Activated CD4-positive, alpha-beta T cell treated with anti-CD3 and anti-CD28 coated beads, Interleukin-2, amount 50 U/mL, for 24 hours (primary cell): ENCODE measurements at places on chromosomes 7 and 10.

DNA sequence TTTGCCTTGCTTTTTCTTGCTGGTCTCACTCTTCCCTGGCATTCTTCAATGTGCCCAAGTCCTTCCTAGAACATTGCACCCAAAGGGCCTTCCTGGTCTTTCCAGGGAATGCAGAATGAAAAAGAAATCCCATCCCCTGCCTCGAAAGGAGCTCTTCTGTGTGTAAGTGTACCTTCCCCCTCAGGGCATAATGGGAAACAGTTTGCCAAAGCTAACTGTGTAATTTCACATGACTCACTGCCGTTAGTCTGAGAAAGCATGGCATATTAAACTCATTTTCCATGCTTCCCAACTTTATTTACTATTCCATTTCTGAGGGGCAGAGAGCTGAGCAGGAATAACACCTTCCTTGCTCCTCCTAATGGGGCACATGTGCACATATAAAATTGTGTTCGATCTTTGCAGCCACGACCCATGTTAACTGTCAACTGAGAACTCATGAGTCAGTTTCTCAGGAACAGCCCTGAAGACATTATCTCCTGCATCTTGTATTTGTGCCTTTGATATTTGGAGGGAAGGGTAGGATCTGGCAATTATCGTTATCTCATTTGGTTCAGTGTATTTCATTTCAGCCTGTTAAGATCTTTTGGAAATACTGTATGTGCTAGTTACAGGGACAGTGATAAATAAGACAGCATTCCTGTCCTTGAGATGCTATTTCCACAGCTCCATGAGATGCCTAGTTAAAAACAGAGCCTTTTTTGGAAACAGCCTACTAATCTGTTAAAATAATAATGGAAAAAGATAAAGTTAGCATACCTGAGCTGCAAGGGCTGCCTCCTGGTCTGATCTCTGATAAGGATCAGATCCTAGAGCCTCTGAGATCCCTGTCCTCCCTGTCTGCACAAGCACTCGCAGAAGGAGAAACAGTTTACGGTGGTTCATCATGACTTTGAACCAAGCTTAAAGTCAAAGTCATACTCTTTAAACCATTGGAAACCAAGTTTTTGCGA, 42.3 kb downstream of the IKZF1 start:
- DNase-seq, result no peak

GRCh38 chr7:63039882-63040281, 958.8 kb upstream of the ZNF722 start:
- no peak for DNase-seq

DNA sequence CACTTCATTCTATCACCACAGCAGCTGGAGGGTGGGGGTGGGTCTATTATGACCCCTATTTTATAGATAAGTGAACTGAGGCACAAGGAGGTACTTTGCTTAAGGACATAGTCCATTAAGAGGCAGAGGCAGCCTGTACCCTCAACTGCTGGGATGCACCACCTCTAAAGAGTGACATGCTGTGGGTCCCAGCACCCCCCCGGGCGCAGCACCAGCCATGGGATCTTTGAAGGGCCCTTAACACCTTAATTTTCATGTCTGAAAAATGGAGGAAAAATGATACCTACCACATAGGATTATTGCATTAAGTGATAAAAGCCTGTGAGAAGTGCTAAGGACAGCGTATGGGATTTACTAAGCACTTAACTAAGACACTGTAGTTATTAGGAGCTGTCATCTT, 15.4 kb downstream of the ADCYAP1R1 start:
- no peak for DNase-seq

DNA sequence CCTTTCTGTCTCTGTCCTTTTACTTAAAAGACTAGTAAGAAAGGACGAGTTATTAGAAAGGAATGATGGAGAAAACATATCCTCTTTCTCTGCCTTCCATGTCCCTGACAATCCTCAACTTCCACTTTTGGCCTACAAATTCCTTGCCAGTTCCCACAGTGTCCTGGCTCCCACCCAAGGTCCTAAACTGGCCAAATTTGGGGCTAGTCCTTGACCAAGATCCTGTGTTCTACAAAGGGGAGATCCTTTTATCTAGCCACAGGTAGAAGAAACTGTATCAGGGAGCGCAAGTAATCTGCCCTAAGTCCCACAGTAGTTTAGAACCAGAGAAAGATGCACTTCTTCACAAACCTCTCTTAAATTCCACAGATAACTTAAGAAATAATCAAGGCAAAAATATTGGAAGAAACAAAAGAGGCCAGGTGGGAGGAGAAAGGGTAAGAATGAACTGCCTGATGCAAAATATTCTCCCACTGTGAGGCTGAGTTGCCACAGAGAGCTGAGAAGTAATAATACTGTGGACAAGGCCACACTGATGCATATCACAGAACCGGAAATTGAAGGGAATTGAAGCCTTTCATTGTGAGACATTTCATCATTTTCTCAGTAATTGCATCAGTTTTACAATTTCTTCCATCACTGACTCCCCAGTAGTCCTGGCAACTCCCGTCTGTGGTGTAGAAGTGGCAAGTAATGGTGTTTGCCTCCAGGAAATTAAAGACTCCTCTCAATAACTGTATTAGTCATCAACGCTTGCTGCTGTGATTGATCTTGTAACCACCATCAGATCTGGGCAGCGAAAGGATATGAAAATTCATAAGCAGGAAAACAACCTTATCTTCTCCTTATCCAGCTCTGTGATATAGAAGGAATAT, 47.2 kb downstream of the DNAJC12 start:
- no peak for DNase-seq

DNA sequence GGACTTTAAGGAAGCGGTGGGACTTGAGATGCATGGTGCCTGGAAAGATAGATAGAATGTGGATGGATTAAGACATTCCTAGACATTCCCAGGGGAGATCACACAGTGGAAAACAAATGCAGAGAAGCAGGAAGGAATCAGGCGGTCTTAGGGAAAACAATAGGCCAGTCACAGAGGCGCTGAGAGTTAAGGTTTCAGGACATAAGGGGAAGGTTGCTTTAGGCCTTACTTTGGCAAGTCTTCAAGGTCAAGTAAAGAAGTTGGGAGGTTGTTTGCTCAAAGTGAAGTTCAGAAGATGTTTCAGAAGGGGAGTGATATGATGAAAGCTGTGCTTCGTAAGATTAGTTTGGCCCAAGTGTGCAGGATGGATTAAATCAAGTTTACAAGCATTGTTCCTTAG, 109.4 kb downstream of the SUGCT start:
- DNase-seq, result no peak

DNA sequence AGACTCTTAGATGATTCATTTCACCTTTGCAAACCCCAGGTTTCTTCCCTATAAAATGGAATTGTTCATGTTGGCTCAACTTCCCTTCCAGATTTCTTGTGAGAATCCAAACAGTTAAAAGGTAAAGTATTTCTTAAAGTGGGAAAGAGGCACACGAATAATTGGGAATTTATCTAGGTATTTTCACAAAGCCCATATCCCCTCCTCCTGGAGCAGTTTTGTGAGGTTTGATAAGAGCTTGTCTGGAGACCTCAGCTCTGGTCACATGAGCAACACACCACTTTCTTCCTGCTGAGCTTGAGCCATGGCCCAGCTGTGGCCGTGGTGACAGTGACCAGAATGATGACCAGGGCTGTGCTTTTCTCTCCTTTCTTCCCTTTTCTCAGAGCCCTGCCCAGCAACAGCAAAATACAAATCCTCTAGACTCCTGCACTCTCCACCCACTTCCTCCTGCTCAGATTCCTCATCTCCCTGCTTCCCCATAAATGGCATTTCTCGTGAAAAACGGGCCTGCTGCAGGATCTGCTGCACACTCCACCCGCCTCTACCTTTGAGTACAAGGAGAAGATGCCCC, 87.7 kb downstream of the PIK3CG start:
- DNase-seq, result no peak

- no peak for DNase-seq
These were observed 33.5 kb upstream of the EXOC6 start for GRCh38 chr10:92814790-92815189.

- DNase-seq, result peak; percentile 55
These were observed 2.0 kb upstream of the LZTS2 start for GRCh38 chr10:100997360-100998182.

- no peak for DNase-seq
These were observed 173.5 kb upstream of the RNF32 start for GRCh38 chr7:156466955-156467625.

- DNase-seq, result no peak
These were observed 75.5 kb downstream of the PAPSS2 start for GRCh38 chr10:87734987-87735827.

DNA sequence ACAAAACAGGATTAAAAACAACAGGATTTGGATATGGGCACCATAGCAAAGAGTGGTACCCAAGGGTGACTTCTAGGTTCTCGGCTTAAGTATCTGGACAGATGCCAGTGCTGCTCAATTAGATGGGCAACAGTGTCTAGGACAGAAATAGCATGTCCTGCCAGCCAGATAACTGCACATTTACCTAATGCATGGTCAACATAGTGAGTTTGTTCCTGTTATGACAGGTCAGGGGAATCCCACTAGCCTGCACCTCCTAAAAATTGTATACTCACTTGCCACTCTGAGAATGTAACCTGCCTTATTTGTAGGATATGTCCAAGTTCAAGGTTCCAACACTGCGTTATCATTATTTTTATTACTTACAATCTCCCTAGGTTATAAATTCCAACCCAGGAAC, 471.7 kb downstream of the GRM8 start:
- no peak for DNase-seq

GRCh38 chr10:110789604-110790433, 81.9 kb upstream of the PDCD4 start:
- DNase-seq, result no peak

GRCh38 chr10:75314570-75314969, 78.8 kb upstream of the COMTD1 start:
- DNase-seq, result no peak

DNA sequence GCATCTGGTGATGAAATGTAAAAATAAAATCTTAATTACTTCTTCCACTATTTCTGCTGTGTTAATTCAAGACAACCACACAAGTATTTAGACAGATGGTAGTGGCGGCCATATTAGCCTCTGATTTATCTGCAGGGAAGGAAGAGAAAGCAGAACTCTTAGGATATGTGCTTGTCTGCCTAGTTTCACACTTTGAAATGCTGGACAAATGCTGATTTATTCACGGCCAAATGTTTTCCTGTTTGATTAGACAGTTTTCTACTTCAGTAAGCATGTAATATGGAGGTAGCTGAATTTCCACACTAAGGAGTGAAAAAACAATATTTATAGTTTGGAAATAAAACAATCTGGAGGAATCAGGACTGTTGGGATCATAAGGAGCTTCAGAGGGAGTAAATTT, 158.1 kb downstream of the AGMO start:
- no peak for DNase-seq

- no peak for DNase-seq
These were observed 13.6 kb upstream of the SMC3 start for GRCh38 chr10:110553905-110554304.

DNA sequence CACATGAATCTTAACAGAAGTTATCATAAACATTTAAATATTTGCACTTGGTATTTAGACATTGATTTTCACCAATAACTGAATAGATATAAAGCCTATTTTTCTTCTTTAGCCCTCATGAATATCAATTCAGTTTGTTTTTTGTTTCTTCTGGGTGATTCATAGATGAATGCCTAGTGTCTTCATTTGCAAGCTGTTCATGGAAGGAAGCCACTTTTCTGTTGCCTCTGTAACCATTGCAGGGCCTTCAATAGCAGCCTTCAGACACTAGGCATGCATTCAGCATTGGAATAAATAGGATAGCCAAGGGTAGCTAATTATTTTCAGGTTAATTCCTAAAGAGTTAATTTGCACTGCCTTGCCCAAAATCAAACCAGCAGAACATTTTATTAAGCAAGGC, 375.3 kb downstream of the DPP6 start:
- DNase-seq, result no peak

GRCh38 chr10:29947701-29948060, 111.7 kb downstream of the JCAD start:
- DNase-seq, result no peak
